ENCODE measurements at places on chromosomes 4 and X. TPM values are rescaled to one million over a fixed set of nuclear protein-coding genes. Genes with fewer than 3 reads are reported as not detected.

DNA sequence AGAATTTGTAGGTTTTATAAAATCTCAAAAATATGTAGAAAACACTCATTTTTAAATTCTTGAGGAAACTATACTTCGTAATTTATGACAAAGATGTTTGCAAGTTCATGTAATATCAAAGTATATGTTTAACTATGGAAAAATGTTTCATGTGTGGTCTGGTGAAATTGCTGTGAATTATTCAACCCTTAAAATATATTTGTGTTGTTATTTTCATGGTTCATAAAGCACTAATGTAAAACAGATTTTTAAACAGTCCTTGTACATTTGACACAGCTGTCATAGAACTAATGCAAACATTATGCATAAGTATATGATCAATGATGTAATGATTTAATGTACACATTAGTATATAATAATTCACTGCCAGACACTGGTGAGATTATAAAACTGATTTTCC lies 83.1 kb upstream of the ARSJ start:
- no peak for DNase-seq

DNA sequence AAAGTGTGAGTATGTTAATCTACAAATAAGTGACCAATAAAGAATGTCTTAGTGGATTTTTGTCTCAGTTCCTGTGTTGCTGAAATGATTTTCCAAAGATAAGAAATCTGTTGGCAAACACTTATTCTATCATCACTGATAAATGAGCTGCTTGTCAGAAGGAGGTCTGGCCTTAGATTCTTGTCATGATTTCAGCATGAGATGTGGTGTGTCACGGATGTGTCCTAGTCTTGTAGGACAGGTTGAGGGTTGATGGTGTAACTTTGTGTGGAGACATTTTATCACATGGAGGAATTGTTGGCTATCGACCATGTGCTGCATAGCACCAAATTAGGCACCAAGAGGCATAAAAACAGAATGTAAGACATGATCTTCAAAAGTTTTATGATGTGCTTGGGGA lies 31.8 kb upstream of the LIMCH1 start:
- no peak for DNase-seq

DNA sequence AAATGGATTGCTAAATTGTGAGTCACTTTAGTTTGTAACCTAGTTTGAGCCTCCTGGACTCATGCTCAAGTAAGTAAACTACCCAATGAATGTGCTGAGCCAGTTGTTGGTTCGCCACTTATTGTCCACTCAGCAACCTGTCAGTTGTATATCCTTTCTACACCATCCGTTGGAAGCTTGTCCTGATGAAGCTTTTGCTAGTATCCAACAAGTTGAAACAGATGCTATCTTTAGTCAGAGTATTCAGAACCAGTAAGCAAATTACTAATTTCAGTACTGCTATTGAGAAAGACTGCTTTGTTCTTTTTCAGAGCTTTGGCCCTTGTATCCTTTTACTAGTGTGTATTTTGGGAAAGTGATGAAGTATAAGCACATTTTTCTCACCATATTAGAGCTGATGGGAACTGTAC lies 4.3 kb upstream of the NAA15 start:
- no peak for DNase-seq

- DNase-seq = peak; percentile 89
Measured at GRCh38 chr4:139576219-139576618, 20.2 kb upstream of the SETD7 start.

Gene FAM9C
- total RNA-seq = not detected

DNA sequence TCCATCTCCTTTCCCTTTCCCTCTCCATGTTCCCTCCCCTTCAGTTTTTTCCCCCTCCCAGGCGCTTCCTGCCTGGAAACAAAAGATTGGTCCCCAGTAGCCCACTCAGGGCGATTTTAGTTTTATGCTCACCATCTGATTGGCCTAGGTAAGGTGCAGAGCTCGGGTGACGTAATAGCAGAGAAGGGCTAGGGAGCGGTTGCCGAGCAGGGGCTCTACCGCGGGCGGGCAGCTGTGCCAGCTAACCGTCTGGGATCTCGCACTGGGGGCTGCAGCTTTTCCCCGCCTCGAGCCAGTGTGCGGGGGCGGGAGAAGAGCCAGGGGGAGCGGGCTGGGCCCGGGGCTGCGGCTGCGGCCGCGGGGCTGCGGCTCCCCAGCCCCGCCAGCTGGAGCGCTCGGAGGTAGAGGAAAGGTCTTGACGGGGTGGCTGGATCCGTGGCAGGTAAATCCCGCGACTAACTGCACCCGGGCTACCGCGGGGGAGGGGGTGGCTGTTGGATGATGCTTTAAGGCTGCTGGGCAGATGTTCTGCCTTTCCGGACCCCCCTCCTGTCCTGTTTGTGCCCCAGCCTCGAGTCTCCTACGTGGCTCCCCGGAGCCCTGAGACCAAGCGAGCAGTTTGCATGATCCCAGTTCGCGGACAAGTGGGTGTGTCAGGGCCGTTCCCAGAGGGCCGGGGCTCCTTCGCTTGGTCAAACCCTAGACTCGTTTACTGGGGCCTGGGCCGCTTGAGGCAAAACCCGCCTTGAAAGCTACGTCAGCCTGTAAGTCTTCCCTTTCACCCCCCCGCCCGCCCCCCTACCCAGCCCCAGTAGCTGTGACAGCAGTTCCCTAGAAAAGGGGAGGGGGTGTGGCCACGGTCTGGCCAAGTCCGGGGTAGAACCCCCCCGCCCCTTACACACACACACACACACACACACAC lies at the start of gene PAK3:
Gene PAK3, plus strand, starts transcription at position 218 of the 922 bp plus-strand sequence. CDS start 26,913 bp downstream, outside the sequence.
- peak; percentile 90 for DNase-seq

DNA sequence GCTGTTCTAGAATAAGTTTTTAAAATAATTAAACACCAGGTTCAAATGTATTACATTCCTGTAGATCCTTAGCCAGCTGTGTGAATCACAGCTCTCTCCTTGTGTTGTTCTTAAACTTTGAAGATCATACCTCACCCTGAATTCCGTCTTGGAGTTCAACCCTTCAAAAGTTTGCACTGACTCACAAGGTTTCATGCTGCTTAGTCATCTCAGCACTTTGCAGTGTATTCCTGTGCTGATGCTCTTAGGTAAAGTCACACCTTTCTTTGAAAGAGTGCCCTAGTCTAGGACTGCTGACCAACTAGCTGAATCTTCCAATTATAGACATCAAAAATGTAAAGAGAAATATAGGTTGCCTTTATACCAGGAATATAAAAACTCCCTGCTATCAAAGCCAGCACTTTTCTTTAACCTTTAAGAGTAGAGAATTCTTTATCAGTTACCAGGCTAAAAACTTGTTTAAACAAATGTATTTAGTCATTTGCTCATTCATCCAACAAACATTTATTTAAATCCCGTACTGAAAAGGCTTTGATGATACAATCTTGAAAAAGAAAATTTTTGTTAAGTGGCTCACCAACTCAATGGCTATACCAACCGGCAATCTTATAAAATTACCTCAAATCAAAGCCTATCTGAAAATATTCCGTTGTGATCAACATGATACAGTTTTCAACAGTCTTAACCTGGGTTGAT lies 169.7 kb downstream of the RAP1GDS1 start:
- no peak for DNase-seq

DNA sequence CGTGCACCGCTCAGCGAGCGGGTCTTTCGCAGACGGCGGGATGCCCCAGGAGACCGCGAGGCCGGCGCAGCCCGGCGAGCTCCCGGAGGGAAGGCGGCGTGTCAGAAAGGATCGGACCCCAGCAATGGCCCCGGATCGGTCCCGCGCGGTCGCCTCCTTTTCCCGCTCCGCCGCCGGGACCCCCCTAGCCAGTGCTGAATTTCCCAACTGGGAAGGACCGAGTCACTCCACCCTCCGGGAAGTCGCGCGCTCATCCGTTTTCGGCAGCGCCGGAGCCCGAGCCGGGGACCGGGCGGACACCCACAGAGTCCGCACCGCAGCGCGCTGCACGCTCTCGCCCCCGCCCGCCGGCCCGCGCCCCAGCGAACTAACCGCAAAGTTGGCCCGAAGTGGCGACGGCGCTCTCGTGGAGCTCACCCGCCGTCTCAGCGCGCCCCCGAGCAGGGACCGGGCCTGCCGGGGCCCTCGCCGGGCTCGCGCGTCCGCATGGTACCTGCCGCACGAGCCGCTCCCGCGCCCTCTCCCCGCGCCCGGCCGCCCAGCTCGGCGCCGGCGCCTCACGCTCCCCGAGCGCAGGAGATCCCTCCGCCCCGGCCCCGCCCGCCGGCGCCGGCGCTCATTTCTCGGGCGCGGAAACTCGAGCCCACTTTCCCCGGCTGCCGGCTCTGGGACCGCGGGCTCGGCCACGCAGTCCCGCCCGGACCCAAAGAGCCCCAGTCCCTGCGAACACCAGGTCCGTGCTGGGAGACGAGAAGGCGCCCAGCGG lies at the start of gene FAT1:
Gene FAT1, minus strand, starts transcription at position 565 of the 766 bp plus-strand sequence. CDS start 14,029 bp downstream, outside the sequence.
- DNase-seq = peak; percentile 91

- DNase-seq = no peak
Measured at GRCh38 chr4:153267890-153268289, 63.6 kb downstream of the TRIM2 start.

Gene FMR1NB
- not detected for total RNA-seq

DNA sequence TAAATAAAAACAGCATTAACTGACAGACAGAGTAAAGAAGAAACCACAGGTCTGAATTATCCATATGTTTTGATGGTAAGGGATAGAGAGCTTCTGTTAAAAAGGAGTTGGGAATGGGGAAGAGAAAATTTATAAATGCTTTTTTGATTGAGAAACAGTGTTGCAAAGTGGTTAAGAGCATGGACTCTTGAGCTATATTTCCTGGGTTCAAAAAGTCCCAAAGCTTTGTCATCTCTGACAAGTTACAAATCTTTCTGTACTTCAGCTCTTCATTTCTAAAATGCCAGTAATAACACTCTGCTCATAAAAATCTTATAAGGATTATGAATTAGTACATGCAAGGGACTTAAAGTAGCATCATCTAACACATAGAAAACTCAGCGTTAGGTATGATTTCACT lies 62.2 kb downstream of the N4BP2 start:
- no peak for DNase-seq

GRCh38 chrX:20067709-20068561 lies 48.8 kb downstream of the MAP7D2 start:
- DNase-seq = peak; percentile 76

DNA sequence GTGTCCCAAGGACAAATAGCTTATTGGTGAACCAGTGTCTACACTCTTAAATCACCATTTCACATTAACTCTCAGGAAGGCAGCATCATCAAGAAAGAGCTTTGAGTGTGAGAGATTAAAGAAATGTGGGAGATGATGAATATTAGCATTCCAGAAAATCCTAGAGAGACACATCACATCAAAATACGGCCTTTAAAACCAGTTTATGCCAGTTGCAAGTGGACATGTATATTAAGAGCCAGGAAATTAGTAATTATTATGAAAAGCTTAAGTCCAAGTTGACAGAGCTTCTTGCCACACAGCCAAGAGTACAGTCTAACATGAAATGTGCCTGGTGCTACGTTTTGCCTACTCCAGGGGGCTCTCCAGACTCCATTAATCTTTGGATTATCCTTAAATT lies 503.0 kb upstream of the BOD1L1 start:
- no peak for DNase-seq

DNA sequence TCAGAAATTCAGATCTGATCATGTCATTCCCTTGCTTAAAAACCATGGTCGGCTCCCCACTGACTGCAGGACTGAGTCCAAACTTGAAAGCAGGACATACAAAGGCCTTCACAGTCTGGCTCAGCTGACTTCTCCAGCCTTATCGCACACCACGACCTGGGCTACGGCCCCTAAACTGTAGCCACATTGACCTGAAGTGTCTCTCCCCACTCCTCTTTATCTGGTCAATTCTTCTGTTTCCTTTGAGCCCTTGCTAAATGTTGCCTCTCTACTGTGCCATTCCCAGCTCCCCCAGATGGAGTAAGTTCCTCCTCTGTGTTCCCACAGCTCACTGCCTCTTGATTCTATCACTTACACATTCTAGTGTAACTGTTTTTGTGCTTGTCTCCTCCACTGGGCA lies 60.5 kb upstream of the CITED1 start:
- no peak for DNase-seq

Gene PORCN
- 2.3 TPM for total RNA-seq

DNA sequence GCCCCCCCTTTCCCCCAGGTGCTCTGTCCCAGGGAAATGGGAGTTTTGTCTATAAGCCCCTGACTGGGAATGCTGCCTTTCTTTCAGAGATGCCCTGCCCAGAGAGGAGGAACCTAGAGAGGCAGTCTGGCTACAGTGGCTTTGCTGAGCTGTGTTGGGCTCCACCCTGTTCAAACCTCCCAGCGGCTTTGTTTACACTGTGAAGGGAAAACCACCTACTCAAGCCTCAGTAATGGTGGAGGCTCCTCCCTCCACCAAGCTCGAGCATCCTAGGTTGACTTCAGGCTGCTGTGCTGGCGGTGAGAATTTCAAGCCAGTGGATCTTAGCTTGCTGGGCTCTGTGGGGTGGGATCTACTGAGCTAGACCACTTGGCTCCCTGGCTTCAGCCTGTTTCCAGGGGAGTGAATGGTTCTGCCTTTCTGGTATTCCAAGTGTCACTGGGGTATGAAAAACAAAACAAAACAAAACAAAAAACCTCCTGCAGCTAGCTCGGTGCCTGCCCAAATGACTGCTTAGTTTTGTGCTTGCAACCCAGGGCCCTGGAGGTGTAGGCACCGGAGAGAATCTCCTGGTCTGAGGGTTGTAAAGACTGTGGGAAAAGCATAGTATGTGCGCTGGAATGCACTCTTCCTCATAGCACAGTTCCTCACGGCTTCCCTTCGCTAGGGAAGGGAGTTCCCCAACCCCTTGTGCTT lies 41.7 kb downstream of the ITM2A start:
- DNase-seq = no peak

Gene PCDH19
- total RNA-seq = 2.9 TPM

Gene TCEANC
- total RNA-seq = 6.5 TPM

- peak; percentile 17 for DNase-seq
Measured at GRCh38 chr4:17276776-17277175, 235.1 kb downstream of the QDPR start.

Gene PSAPL1
- total RNA-seq = 0.51 TPM

GRCh38 chr4:17670423-17670822 lies 56.0 kb downstream of the MED28 start:
- no peak for DNase-seq

GRCh38 chr4:138939960-138940359 lies 75.6 kb upstream of the NOCT start:
- DNase-seq = no peak

Gene C4orf33
- 14.8 TPM for total RNA-seq

Gene ASMT
- not detected for total RNA-seq

Gene CHRDL1
- total RNA-seq = 63.9 TPM

Data from tongue (tissue), 3 donors.